ENCODE measurements at places on chromosomes 5 and 9.

DNA sequence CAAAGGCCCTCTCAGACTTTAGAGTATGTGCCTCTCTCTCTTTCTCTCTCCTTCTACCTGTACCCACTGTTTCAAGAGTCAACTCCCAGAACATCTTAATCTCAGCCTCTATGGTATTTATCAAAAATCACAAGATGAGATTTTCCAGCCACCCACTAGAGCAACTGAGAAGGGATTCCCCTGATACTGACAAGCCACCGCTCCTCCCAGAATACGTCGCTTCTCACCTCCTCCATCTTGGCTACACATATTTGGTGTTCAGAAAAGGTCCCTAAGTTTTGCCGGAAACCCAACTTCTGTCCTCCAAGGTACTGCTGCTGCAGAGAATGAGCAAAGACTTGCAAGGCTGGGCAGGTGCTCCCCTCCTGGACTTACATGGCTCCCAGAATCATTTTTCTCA, 6.1 kb downstream of the GARIN3 start:
- no peak for DNase-seq

DNA sequence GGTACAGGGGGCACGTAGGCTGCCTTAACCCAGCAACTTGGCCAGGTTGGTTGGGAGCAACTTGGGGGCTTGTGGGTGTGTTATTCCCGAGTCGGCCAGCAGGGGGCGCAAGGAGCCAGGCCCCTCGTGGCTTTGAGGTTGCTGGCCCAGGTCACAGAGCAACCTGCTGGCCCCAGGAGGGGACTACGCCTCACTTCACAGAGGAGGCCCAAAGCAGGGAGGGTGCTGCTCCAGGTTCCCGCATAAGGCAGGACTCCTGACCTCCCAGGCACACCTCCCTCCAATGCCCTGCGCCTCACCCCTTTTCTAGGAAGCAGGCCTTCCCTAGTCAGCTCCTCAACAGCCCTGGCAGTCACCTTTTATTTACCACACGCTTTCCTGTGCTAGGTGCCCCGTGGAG, 18.1 kb downstream of the KYAT1 start:
- peak; percentile 76 for DNase-seq

DNA sequence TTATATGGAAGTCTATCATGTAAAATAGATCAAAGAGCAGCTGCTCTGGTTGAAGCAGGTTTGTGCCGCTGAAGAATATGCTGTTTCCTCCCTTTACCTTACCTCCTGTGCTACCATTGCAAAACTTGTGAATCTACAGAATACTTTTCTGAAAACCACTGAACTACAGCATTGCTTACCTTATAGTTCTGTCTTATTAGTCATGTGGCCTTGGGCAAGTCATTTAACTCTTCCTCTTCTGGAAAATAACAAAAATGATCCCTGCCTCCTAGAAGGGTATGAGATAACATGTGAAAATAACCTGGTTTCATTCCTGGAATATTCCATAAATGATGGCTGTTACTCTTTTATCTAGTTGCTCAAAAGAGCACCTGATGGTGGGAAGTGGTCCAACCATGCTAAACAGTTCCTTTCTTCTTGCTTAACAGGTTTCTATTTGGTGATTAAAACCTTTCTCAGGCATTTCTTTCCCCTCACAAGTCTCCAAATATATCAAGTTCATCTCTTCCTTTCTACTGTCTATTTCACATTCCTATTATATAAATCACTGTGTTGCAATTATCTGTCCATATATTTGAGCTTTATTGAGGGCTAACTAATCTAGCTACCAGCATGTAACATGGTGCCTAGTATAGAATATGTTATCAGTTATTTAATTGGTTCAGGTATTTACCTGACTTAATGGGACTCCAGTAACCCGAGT, 15.0 kb downstream of the TRIM32 start:
- no peak for DNase-seq

- DNase-seq: no peak
These were observed 17.8 kb downstream of the SCAI start for GRCh38 chr9:125125523-125125922.

GRCh38 chr9:20646656-20647055, 24.4 kb upstream of the MLLT3 start:
- DNase-seq: no peak

GRCh38 chr5:37575541-37576489, 196.7 kb downstream of the WDR70 start:
- DNase-seq: no peak

GRCh38 chr5:59348189-59348588, 545.3 kb downstream of the PDE4D start:
- no peak for DNase-seq

DNA sequence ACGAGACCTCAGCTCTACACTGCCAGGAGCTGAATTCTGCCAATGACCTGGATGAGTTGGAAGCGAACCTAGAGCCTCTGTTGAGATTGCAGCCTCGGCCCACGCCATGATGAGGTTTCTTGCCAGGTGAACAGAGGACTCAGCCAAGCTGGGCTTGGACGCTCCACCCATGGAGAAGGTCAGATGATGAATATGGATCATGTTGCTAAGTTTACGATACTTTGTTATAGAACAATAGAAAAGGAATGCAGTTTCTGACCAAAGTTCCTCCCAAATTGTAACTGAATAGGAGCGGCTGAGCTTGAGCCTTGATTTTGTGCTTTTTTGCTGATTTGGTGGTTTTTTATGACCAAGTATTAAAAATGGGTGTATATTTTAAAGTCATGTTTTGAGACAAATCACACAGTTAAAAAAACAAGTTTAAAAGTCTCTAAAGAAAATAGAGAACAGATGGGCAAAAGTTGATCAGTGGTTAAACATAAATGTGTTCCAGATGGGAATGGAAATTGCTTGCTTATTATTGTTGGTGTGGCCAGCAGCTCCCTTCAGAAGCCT, 32.9 kb downstream of the ROPN1L start:
- DNase-seq: no peak

GRCh38 chr9:20698782-20699181, 14.7 kb downstream of the FOCAD start:
- DNase-seq: no peak

DNA sequence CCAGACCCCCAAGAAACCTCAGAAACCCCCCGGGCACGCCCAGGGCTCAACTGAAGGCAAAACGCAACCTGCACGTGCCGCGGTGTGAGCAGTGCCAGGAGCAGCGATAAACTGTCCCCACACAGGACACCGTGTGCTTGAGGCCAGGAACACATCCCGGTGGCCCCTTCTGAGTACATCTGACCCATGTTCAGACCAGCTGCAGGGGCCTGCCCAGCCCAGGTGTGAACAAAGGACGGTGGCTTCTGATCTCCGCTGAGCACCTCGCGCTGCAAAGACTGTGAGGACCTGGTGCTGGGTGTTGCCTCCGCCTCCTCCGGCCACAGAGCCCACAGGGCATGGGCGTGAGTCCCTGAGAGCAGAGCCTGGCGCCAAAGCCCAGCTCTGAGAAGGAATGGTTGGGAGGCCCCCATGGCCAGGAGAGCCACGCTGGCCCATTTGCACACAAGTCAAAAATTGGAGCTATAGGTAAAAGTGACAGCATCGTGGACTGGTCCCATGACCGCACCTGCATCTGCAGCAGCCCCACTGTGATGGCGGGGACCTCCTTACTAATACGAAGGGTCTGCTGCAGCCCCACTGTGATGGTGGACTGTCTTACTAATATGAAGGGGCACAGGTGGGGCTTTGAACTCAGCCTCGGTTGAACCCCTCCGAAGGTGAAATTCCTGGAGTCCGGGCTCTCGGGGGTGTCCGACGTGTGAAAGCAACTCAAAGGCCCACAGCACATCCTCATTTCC, 31.5 kb downstream of the NDUFS6 start:
- DNase-seq: no peak

GRCh38 chr9:76911971-76912370, 6.1 kb upstream of the PRUNE2 start:
- DNase-seq: no peak

GRCh38 chr5:14342306-14342705, 199.2 kb downstream of the TRIO start:
- DNase-seq: peak; percentile 82

GRCh38 chr5:87788416-87788815, 375.7 kb upstream of the CCNH start:
- no peak for DNase-seq

DNA sequence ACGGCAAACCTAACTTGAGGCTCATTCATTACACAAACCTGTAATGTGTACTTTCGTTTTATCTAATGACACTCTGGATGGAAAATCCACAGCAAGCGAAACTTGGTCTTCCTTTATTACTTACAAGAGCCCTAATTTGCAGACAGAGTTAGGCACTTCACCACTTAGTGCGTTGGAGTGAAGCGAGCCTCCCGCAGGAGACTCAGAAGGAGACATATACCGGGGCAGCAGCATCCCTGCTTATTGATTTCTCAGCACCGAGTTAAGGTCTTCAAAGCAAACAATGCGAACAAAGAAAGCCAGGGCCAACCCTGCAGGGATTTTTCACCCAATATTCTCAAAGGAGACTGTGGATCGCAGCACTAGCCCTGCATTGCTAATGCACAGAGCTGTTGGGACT, 28.6 kb downstream of the LSM11 start:
- DNase-seq: no peak

GRCh38 chr5:162870966-162871365, 566.4 kb upstream of the CCNG1 start:
- DNase-seq: no peak
